ENCODE measurements at places on chromosomes 4 and X. TPM values are rescaled to one million over a fixed set of nuclear protein-coding genes. Genes with fewer than 3 reads are reported as not detected.

- DNase-seq = no peak
These were observed 341.0 kb downstream of the NAP1L3 start for GRCh38 chrX:93332329-93332728.

The ZNF330 gene
- 18.5 TPM for polyA plus RNA-seq

- no peak for DNase-seq
These were observed 41.4 kb downstream of the PABPC4L start for GRCh38 chr4:134160211-134160610.

The UGT2B10 gene
- 0.46 TPM for polyA plus RNA-seq

The CYSLTR1 gene
- 2.9 TPM for polyA plus RNA-seq

The CYTL1 gene
- polyA plus RNA-seq = not detected

DNA sequence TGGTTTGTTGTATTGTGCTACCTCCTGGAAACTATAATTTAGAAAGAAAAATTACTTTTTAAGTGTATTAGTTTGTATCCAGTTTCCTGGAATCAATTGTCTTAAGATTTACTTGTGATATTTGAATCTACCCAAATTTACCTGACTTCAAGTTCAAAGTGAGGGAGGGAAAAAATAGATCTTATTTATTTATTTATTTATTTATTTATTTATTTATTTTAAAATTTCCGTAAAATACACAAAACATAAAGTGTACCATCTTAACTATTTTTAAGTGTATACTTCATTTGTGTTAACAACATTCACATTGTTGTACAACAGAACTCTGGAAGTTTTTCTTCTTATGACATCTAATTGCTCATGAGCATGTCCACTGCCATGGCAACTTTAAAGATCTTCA, 356.0 kb downstream of the DACH2 start:
- no peak for DNase-seq

DNA sequence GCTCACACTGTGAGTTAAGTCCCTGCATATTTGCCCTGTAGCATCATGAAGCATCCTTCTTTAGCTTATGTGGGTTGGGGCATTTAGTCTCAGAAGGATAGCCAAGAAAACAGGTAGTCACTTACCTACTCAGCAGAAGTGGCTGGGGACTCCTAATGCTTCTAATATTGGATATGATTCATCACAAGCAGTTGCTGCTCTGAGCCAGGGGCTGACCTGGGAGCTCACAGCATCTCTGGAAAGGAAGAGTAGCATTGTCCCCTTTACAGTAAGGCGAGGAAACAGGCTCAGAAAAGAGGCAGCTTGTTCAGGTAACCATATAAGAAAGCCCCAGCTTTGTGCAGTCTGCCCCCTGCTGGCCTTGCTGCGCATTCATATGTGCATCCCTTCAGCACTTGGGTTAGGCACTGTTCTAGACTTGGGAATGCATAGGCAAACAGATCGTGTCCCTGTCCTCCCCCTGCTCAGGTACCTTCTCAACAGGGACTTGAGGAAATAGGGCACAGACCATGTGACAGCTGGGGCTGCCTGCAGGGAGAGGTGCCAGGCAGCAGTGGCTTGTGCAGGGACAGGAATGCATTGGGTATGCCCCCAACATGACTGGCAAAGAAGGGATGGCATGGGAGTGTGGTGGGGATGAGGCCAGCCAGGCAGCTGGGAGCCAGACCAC, 35.7 kb upstream of the TBC1D14 start:
- peak; percentile 77 for DNase-seq

DNA sequence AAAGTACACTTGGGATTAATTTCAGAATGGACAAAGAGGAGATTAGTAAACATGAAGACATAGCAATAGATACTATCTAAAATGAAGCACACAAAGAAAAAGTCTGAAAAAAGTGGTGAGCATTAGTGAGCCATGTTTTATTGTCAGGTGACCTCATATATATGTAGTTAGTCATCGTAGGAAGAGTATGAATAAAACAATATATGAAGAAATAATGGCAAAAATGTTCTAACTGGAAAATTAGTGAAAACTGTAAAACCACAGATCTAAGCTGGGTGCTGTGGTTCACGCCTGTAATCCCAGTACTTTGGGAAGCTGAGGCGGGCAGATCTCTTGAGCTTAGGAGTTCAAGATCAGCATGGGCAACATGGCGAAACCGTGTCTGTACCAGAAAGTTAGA, 67.9 kb downstream of the RBPJ start:
- DNase-seq = no peak

- DNase-seq = no peak
These were observed 88.9 kb downstream of the UBE2K start for GRCh38 chr4:39786838-39787237.

DNA sequence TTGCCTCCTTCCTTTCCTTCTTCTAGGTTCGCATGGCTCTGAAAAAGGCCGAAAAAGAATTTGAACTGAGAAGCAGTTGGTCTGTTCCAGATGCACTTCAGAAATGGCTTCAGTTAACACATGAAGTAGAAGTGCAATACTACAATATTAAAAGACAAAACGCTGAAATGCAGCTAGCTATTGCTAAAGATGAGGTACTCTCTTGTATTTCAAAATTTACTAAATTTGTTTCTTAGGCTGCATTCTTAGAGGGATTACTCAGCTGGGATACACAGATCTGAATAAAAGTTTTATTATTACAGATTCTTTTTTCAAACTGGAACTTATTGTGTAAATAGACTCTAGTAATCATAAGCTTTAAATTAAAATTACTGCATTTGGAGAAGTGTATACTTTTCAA, 146.9 kb downstream of the STIM2 start:
- DNase-seq = no peak

All from sigmoid colon (tissue), 7 donors.